Cortex of kidney (tissue), 1 donor: ENCODE measurements at places on chromosomes 4 and X.

DNA sequence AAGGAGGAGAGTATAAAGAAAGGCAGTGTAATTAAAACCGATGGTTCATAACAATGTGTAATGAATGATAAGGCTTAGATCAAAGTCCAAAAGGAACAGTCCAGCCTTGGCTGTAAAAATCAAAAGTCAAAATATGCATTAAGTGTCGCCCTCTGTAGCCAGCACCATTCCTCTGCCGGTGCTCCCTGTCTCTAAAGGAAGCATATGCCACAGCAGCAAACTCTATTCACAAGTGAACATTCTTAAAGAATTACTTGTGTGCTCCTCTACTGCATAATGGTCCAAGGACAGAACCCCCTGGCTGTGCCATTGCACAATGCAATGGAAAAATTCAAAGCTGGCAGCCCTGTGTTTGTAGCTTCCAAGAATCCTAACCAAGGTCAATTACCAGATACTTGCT is 16.3 kb upstream of the MBNL3 start:
- DNase-seq = no peak

- no peak for DNase-seq
These were observed 1074.1 kb upstream of the SLIT2 start for GRCh38 chr4:19177616-19178015.

DNA sequence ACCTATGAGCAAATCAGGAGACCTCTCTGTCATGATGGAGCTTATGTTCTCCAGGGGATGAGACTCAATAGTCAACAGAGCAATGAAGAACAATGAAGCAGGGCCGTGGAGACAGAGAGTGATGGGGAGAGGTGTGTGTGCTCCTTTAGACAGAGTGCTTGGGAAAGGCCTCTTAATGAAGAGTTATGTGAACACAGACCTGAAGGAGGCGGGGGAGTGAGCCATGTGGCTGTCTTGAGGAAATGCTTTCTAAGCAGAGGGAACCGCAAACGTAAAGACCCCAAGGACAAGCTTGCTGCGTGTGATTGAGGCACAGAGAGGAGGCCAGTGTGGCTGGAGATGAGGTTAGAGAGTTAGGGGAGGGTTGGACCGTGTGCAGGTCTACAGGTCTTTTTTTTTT is 53.1 kb downstream of the CHRNA9 start:
- DNase-seq = no peak

GRCh38 chr4:156976147-156976546 is 4.5 kb upstream of the PDGFC start:
- DNase-seq = no peak

DNA sequence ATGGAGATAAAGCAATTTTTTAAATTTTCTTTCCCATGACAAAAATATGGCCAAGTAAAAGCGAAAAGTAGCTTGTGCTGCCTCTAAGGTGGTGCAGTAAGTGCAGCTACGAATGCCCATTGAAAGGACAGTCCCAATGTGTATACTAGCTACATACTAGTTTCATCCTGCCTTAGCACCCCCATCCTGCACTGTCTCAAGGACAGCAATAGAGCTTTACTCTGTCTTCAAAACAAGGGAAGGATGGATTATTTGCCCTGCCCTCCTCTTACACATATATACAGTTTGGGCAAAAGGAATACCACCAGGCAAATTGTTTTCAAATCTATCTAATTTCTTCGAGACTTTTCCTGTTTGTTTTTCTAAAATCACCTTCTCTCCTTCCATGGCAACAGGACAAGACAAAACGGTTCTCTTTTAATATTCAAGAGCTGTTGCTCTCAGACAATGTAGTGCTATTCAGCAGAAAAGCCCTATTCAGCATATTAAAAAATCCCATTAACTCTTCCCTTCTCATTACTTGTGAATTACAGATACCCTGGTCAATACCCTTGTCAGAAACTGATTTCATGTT is 75.1 kb upstream of the SLC7A11 start:
- no peak for DNase-seq

DNA sequence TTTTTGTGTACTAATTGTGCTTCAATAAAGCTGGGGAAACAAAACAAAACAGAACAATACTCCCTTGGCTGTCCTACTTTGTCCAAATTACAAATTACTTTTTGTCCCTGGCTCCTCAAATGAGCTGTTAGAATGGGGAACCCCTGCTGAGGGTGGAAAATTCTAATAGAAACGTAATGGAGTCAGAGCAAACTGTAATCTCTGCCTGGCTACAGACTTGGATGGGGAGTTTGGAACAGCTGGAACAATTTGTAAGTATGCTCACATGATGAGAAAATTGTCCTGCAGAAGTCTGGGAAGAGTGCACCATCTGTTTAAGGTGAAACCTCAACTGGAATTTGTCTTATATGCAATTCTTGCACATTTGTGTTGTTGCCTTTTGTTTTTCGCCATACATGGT is 364.4 kb upstream of the CLNK start:
- no peak for DNase-seq

GRCh38 chrX:64642482-64642881 is 247.2 kb upstream of the MTMR8 start:
- DNase-seq = no peak

DNA sequence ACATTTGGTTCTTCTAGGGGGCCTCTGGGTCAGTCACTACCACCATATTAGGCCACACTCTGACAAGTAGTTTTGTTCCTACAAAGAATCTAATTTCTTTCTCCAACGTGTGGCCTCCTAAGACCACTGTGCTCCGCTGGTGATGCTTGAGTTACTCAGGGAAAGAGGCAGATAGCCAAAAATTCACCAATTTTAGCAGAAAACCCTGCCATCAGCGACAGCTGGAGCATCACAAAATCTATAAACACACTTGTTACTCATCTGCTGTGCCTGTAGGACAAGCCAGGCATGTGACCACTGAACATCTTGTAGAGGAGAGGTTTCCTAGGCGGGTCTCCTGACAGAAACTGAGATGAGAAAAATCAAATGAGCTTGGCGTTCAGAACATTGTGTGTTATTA is 105.4 kb downstream of the SYNPO2 start:
- DNase-seq = no peak

DNA sequence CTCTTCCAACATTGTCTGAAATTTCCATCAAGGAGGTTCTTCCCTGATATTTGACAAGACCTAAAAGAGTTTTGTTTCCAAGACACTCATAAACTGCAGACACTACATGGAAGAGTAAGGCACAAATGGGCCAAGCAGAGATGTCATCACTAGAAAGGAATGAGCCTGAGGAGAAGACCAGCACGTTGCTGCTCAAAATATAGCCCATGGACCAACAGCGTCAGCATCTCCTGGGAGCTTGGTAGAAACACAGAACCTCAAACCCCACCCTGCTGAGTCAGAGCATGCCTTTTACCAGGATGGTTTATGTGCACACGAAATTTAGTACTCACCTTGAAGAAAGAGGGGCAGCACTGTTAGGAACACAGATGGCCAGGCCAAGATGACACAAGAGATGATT is 128.7 kb upstream of the MID1 start:
- no peak for DNase-seq

DNA sequence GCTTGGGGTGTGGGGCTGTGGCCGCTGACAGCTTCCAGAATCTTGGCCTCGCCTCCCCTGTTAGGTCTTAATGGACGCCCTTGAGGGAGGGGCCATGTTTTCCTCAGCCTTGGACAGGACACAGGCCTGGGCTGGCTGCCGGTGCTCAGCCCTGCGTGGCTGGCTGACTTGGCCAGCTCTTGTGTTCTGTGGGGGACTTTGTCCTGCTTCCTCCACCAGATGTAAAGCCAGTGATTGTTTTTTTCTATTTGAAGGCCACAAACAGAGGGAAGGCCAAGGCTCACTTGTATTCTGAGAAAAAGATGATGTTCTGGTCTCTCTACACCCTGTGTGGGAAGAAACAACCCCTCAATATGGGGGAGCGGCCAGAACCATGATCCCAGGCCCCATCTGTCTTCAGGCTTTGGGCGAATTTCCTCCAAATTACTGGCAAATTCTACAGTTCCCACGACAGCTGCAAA is 71.3 kb downstream of the HTRA3 start:
- no peak for DNase-seq

GRCh38 chr4:113977526-113977855 is 2.0 kb downstream of the ARSJ start:
- DNase-seq = no peak

DNA sequence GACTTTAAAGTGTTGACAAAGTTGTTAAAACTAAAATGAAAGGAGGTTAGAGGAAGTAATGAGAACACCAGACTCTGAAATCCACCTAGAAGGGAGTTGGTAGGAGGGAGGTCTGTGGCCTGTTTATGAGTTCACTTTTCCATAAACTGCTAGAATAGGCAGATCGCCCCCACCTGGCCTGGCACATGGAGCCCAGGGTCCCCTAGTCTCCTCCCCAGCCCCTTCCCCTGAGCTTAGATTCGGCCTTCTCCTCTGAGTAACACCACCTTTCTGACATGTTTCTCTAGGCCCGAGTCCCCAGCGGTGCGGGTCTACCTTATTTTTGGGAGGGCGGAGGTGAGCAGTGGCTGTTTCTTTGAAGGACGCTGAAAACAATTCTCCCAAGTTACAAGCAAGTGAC is 54.5 kb upstream of the FAT1 start:
- no peak for DNase-seq

- no peak for DNase-seq
These were observed 60.2 kb downstream of the BANK1 start for GRCh38 chr4:101850698-101851097.

- DNase-seq = no peak
These were observed 71.7 kb upstream of the TLR3 start for GRCh38 chr4:185997296-185997695.

DNA sequence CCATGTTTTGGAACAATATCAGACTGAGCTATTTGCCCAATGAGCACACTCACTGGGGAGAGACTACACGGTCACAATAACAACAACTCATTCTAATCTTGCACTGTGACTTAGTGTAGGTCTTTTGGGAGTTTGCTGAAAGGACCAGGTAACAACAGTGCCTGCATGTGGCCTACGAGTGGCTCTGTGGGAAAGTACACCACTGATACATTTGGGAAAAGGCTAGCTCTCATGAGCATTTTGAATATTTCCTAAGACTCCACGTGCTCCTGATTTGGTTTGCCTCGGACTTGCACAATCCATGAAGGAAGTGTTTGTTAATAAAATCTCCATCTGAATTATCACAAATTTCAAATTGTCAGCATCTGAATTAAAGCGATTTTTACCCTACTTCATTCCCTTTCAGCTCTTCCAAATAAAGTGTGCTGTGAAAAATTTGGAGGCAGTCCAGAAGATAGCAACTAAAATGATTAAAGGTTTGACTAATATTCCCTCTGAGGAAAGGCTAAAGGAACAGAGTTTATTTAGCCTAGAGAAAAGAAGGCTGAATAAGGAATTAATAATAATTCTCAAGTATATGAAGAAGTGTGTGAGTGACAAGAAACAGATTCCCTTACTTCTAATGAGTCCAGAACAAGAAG is 406.4 kb downstream of the PPARGC1A start:
- no peak for DNase-seq

GRCh38 chrX:9315086-9315485 is 149.8 kb upstream of the TBL1X start:
- DNase-seq = no peak

GRCh38 chrX:45771560-45772340 is 571.1 kb upstream of the DIPK2B start:
- DNase-seq = no peak

GRCh38 chrX:46386511-46386910 is 158.7 kb downstream of the ZNF674 start:
- DNase-seq = no peak

GRCh38 chr4:167838686-167839085 is 253.7 kb upstream of the ANXA10 start:
- DNase-seq = no peak

DNA sequence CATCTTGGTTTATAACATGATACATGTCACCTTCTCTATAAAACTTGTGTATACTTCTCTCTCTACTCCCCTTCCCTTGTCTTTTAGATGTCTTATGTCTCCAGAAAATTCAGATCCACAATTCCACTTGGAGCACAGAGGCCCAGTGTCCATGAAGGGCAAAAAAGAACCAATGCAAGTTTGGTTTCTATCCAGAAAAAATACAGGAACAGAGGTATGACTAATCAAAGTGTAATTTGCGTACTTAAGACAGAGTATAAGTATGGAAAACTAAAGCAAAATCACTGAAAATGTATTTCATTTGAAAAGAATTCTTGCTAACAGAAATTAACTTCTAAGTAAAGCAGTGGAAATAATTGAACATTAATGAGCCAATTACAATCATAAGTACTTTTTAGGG is 46.2 kb downstream of the GUCY1B1 start:
- DNase-seq = no peak

DNA sequence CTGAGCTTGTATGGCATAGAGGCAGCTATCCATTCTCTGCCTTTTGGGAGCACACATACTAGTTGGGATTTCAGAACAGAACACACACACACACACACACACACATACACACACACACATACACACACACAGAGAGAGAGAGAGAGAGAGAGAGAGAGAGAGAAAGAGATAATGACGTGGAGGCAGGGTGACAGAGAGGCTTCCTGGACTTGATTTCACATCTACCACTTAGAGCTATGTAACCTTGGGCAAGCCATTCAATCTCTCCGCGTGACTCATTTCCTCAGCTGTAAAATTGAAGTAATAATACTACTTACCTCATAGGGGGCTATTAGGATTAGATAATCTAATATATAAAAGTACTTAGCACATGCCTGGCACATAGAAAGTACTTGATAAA is 12.3 kb upstream of the GRIA3 start:
- no peak for DNase-seq

GRCh38 chr4:2254665-2255500 is 7.0 kb downstream of the MXD4 start:
- DNase-seq = no peak
